Hepatic stellate cell (primary cell): ENCODE measurements at places on chromosomes 3 and 15.
A peak's percentile ranks its signal among the peaks of the same experiment; 100 is the strongest.

GRCh38 chr3:8550611-8551010 lies 49.0 kb downstream of the LMCD1 start:
- DNase-seq = no peak

DNA sequence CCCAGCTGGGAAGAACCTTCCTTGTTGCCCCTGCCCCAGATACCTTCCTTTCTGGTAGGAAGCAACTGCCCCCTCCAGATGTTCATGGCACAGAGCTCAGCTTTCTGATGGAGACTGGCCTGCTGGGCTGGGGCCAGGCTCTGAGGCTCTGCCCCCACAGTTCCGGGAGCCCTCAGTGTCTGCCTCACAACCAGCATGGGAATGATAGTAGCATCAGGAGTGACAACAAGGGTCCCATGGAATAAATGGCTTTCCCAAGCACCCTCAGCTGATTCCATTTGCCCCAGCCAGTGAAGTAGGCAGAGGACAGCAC lies 65.6 kb upstream of the IQSEC1 start:
- no peak for DNase-seq

- peak; percentile 43 for DNase-seq
Measured at GRCh38 chr3:99638167-99638948, at the start of gene COL8A1. COL8A1 (plus strand) TSS chr3:99638594; CDS start chr3:99790683, 152,089 bp downstream.

- no peak for DNase-seq
Measured at GRCh38 chr15:49696433-49696832, 75.6 kb downstream of the DTWD1 start.

DNA sequence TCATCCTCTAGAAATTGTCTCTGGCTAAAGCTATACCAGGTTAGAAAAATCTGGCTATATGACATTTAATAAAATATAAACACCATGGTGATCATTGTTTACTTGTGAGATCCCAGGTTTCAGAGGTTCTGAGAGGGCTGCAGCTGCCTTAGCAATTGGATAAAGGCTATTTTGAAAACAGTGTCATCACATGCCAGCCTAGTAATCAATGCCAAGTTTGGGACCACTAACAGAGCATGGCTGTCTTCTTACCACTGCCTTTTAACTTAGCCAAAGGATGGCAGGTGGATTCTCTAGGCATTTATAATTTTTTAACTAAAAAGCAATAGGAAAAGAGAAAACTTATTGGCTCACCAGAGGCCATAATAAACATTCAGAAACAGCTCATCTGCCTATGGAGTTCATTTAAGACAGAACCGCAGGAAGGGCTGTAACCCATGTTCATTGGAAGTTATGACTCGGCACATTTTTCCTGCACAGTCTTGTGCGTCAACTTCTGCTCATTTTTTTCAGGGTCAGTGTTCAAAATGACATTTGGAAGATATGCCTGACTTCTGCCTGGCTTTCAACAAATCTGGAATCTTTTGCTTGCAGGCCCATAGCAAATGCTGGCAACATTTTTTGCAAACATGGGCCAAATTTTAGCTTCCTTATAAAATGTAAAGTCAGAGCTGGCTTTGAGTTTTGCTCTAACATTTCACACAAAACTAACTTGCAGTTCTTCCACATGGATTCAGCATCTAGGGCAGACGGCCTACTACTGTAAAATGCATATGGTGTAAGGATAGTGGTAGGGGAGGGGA lies 476.0 kb upstream of the TBL1XR1 start:
- peak; percentile 64 for DNase-seq

GRCh38 chr15:58678683-58679082 lies 70.8 kb downstream of the ADAM10 start:
- DNase-seq = no peak

DNA sequence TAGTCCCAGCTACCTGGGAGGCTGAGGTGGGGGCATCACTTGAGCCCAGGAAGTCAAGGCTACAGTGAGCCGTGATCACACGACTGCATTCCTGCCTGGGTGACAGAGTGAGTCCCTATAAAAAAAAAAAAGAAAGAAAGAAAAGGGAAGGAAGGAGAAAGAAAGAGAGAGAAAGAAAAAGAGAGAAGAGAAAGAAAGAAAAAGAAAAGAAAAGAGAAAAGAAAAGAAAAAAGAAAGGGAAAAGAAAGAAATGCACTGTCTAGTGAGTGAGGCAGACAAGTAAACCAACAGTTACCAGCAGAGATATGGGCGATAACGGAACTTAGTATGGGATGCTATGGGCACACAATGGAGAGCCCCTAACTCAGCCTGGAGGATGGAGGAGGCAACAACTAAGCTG lies 37.2 kb upstream of the TSEN2 start:
- no peak for DNase-seq

DNA sequence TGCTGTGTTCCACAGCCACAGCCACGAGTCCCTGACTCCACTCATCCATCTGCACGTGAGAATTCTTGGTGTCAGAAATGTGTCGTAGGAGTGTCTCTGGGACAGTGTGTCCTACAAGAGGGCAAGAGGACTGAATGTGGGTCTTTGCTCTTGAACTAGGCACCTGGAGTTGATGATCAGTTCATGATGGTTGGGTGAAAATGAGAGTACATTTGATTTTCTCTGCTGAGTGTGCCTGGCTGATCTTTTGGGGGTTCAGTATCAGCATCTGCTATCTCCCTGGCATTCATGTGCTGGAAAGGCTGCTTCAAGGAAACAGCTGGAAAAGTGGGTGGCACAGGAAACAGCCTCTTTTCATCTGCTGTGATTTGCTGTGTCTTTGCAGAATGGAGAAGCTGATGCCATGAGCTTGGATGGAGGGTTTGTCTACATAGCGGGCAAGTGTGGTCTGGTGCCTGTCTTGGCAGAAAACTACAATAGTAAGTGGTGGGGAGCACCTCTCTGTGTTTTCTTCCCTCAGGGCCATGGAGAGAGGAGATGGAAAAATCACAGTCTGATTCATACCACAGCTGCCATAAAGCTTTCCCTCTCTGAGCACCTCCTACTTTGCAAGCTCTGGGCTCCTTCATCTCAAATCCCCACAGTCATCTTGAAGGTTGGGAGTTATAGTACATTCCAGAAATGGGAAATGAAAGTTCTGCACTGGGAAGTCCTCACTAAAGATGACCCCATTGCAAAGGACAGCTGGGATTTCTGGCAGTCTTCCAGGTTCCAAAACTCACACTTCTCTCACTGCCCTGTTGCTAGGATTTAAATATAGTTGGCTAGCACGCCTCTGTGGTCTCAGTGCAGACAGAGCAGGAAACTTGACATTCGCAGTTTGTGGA lies 17.8 kb downstream of the TF start:
- no peak for DNase-seq

DNA sequence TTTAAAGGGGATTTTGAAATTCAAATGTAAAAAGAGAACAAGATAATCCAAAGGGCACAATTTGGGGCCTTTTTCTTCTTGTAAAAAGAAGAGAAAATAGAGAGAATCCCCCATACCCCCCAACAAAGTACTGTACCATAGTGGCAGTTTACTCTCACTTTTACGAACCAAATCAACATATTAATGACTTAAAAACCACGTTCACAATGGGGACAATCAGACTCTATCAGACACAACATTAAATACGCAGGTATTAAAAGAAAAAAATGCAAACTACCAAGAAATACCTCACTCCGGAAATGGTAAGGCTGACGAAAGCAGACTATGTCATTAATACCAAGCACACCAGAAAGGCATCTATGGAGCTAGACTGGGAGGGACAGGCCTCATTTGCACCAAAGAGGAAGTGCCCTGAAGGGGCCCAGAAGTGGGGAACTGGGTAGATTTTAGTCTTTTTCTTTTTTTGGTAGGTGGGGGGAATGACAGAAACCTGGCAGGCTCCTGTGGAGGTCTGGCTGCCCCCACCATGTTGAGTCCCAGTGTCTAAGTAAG lies 134.3 kb downstream of the TIGIT start:
- no peak for DNase-seq

DNA sequence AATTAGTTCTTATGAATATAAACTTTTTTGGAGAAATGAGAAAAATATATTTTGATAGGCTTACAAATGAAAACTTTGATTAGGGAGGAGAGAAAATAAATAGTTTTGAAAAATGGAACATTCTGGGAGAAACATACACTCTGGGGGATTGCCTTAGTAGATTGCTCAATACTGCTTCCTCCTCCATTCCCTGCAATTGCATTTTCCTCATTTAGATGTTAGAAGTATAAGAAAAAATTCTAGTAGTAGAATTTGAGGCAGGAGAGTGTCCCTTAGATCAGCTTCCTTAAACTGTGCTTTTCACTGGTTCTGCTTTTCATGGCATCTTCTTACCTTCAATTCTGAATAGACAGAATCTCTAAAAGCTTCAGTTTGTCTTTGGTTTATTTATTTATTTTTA lies 46.2 kb upstream of the CTDSPL2 start:
- DNase-seq = no peak

GRCh38 chr15:76312540-76313174 lies 1.4 kb upstream of the ETFA start:
- DNase-seq = no peak

- DNase-seq = no peak
Measured at GRCh38 chr15:81497238-81497637, 123.2 kb upstream of the TMC3 start.

DNA sequence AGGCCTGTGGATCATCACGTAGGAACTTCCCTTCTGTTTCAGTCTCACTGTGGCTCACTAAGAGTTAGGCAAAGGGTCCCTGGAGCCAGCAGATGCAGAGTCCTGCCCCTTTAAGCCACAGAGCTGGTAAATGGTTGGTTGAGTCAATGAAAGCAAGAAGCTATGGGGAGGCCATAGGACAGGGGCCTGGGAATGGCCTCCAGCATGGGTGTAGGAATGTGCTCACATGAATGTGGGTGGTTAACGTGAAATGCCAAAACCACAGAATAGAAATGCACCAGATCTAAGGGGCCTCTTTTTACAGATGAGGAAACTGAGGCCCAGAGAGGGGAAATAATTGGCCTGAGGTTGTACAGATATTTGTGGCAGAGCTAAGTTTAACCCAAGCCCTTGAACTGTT lies 150.3 kb downstream of the TLE3 start:
- DNase-seq = no peak

- no peak for DNase-seq
Measured at GRCh38 chr15:68985361-68985891, 29.1 kb upstream of the NOX5 start.

GRCh38 chr15:78105476-78106241 lies 13.3 kb downstream of the SH2D7 start:
- DNase-seq = peak; percentile 35

DNA sequence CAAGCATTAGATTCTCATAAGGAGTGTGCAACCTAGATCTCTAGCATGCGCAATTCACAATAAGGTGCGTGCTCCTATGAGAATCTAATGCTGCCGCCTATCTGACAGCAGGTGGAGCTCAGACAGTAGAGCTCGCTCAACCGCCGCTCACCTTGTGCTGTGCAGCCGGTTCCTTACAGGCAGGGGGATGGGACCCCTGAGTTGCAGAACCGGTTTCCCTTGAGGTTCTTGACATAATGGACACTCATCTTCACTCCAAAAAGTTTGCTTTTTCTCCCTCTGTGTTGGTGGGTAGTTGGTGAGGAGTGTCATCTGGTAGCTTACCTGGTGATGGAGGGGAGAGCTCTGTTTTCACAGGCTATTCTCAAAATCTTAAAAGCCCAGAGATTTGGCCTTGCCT lies 324.0 kb upstream of the TBL1XR1 start:
- DNase-seq = no peak

- no peak for DNase-seq
Measured at GRCh38 chr15:99956820-99957641, 223.8 kb upstream of the LYSMD4 start.

GRCh38 chr15:49610157-49610918 lies 10.3 kb downstream of the FAM227B start:
- no peak for DNase-seq

DNA sequence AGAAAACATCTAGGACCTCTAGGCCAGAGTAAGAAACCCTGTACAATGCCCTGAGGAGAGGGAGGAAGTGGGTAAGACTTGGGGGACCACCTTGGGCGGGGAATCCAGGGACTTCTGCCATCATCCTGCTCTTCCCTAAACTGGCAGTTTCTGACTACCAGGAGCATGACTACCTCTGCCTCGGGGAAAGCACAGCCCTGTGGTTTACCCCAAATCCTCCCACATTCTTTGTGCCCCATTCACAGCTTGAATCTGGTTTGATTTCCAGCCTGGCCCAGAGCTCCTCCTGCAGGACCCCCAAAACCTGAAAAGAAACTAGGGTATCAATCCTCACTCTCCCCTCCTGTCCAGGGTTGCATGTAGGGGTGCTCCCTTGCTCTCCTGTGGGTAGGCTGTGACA lies 4.7 kb downstream of the C3orf18 start:
- peak; percentile 48 for DNase-seq

GRCh38 chr15:63155486-63155885 lies 1.8 kb downstream of the RPS27L start:
- no peak for DNase-seq

DNA sequence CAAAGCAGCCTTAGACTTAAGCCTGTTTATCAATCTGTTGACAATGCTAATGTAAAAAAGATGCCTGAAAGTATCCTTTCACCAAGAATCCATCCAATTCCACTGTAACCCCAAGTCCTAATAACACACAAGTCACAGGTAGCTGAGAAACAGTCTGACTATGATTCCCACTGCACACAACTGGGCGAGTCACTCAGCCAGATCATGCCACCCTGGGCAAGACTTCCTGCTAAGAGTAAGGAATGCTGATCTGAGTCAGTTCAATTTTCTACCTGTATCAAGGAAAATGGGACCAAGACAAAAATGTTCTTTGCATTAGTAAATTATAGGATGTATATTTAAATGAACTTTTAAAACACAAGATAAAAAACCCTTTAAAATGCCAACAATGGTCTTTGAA lies 33.3 kb downstream of the NPTN start:
- no peak for DNase-seq

DNA sequence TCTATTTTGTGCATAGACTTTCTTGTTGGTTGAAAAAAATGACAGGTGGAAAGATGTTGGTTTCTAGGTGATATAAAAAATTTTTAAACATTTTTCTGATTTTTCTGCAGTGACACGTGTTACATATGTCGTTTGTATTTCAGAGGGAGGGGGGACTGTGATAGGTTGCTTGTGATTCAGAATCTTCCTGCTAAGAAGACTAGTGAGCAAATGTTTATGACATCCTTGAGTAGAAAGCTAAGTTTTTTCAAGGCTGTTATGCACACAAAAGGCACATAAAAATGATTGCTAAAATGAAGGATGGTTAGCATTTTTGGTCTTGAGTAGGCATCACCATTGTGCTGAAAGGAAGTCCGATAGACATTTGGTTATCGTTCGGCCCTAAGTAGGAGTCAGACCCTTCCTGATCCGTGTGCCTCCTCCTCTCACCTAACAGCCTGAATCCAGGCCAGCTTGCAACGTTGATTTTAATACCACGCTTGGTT lies 1.5 kb downstream of the ZNF639 start:
- peak; percentile 59 for DNase-seq

- DNase-seq = no peak
Measured at GRCh38 chr3:17339132-17339575, 403.3 kb downstream of the TBC1D5 start.

- DNase-seq = no peak
Measured at GRCh38 chr15:27805261-27806220, 293.6 kb downstream of the OCA2 start.

DNA sequence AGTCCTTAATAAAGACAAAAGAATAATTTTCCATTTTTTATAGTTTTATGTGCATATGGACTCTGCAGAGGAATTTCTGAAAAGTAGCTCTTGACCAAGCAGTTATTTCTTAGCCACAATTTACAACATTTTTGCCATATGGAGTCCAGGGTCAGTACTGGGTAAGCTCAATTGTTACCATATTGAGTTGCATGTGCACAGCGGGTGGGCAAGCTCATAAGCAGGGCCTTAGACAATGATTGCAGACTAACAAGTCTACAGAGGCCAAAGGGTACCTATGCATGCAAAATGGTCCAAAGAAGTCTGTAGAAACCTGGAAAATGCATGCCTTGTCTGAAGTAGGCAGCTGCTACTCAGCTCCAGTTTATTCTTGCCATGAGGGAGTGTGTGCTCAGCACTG lies 19.0 kb upstream of the ARHGEF26 start:
- no peak for DNase-seq
